ENCODE measurements at places on chromosomes 16 and 17.

DNA sequence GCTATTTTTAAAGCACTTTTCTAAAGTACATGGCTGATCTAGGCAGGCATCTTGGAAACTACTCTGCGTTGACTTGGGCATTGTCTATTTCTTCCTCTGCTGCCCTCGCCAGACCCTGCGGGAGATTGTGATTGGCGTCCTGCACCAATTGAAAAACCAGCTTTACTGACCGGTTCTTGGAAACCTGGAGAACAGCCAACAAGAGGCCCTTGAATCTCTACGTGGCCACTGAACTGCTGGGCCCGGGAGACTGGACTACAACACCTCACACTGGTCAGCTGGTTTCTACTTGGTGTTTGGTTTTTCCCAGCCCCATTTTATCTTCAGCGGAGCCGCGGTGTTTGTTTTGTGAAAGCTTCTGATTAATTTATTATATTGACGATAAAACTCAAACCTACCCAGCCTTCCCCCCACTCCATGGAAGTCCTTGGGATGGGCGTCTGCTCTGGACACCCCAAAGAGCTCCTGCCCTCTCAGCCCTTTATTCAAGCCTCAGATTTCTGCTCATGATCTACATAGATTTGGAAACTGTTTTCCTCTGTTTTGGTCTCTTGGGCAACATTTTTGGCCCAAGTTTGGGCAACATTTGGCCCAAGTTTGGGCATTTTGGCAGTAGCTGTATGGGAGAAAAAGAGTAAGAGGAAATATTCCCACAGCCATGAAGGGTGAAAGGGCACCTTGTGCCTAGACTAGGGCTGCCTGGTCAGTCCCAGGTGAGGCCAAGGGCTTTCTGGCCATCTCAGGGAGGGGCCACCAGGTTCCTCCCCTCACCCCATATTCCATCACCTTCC lies 4.7 kb downstream of the MLX start:
- no peak for DNase-seq

- no peak for DNase-seq
Measured at GRCh38 chr16:56990407-56991286, 1.3 kb downstream of the NLRC5 start.

GRCh38 chr16:53998024-53998810 lies 288.4 kb downstream of the IRX3 start:
- DNase-seq: no peak

GRCh38 chr16:69712914-69713581 lies 13.3 kb downstream of the NQO1 start:
- DNase-seq: no peak

DNA sequence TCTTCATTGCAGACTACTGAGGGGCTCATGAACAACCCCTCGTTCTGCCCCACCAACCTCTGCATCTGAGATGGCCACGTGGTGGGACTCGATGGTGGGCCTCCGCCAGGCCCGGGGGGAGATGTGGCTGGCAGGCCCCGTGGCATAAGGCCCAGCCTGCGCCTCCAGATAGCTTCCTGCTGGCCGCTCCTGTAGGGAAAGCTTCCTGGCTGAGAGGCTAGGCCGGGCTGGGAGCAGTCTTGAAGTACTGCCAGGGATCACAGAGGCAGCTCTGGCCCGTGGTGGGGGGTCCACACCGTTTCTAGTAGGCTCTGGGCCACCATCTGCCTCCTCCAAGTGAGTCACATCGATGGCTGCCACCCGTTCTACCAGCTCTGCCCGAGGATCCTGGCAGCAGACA lies 7.6 kb downstream of the CAMKK1 start:
- DNase-seq: no peak

DNA sequence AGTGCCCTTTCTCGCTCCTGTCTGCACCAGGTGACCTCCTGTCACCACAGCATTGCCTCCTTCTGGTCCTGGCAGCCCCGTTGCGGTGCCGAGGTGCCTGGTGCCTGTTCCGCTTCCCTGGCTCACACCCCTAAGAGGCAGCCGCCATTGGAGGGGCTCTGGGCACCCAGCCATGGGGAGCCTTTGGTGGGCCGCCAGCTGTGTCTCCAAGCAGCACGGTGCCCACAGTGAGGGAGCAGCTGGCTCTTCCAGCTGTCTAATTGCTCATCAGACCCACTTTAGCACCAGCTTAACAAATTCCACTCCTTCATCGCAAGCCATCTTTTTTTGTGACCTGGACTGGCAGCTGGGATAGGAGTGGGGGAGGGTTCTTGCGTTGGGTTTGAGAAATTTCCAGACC lies 276.1 kb downstream of the SNX29 start:
- DNase-seq: no peak

DNA sequence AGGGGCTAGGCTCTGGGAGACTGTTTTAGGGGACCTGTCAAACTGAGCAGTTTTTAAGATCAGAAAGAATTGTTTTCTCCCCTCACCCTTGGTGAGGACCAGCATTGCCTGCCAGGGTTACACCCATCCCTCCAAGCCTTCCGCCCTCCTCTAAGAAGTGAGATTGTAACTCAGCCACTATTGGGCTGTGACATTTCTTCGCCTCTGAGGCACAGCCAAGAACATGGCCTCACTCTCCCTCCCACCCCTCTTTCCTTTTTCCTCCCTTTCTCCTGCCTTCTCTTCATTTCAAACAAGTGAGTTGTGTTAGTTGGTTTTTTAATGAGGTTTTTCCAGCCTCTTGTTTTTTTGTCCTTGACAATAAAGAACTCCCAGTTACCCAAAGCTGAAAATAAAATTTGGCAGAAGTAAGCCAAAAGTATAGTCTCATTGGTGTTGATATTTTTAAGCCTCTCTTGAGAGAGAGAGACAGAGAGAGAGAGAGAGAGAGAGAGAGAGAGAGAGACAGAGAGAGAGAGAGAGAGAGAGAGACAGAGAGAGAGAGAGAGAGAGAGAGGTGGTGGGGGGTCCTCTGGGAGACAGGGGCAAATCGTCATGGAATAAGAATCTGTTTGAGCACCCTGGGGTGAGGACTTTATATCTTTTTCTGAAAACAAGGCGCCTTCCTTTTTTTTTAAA lies 77.2 kb upstream of the TBX2 start:
- DNase-seq: no peak

GRCh38 chr17:67272312-67273047 lies 27.5 kb upstream of the HELZ start:
- DNase-seq: no peak

DNA sequence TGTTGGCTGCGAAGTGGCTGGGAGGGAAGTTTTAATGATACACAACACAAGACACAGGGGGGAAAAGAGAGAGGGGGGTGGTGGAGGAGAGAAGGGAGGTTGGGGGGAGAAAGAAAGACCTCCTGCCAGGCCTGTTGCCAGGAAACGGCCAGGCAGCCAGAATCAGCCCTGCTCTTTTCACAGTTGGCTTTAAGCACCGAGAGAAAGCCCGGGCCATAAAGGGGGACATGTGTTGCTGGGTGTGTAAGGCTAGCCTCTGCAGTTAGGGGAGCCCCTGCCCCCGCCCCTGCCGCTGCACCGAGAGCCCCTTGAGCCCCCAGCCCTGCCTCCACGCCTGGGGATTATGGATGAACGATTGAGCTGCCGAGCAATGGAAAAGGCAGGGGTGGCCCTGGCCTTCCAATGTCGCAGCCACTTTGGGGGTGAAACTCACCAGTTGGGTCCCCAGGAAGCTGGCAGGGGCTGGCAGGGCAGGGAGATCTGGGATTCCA lies 13.9 kb upstream of the WNT3 start:
- DNase-seq: no peak

- no peak for DNase-seq
Measured at GRCh38 chr16:65834688-65835087, 531.8 kb upstream of the CDH5 start.

DNA sequence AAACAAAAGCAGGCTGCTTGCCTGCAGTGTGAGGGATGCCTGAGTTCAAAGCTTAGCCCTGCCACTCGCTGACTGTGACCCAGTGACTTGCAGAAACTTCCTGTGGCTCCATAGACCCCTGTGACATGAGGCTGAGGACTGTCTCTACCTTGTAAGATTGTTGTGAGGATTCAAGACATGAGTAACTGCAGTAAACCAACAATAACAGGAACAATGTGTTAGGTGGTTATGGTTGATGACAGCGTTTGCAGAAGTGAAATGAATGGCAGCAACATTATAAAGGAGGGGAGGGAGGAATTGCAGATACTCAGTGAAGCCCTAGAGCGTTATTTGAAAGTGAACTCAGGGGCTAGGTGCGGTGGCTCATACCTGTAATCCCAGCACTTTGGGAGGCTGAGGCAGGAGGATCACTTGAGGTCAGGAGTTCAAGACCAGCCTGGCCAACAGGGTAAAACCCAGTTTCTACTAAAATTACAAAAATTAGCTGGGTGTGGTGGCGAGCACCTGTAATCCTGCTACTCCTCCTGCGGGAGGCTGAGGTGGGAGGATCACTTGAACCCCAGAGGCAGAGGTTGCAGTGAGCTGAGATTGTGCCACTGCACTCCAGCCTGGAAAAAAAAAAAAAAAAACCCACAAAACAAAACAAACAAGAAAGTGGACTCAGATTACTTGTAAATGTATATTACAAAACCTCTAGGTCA lies 33.5 kb upstream of the EMP2 start:
- DNase-seq: no peak

DNA sequence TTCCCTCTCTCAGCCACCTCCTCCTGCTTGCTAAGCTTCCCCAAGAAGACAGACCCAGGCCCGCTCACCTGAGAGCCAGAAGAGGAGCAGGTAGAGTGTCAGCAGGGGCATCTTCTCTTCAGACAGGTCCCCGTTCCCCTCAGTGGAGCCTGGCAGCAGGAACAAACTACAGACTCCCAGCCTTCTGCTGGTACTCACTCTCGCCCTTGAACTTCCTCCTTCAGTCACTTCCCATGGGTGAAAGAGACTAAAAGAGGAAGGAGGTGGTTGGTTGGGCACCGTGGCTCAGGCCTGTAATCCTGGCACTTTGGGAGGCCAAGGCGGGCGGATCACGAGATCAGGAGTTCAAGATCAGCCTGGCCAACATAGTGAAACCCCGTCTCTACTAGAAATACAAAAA lies at the start of gene CD300LF:
TSS of gene CD300LF (minus strand) at position 168 of the 400 bp plus-strand sequence. CDS start at position 111, 57 bp downstream.
- no peak for DNase-seq

- no peak for DNase-seq
Measured at GRCh38 chr17:2683912-2684311, 27.7 kb downstream of the CLUH start.

DNA sequence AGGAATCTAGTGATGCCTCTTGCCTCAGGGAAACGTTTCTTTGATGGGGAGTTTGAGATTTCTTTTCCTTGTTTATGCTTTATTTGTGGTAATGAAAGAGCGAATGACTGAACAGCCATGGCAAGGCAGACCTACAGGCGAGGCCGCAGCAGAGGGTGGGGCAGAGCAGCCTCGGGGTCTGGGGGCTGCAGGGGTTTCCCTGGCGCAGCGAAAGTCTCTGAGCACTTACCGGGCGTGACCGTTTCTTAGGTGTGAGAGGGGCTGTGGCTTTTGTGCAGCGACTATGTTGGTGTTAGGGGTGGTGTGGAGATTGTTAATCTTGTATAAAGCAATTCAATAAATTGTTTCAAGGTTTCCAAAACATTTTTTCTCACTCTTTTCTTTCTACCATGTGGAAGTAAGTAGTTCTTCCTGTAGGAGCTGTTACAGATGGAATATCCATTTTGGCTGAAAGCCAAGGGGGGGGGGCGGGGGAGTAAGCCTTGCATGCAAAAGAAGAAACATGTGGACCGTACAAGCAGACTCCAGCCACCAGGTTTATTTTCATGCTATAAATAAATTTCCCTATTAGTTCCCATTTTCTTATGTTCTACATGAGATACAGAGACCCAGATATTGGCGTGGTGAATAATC lies 34.8 kb downstream of the UBN1 start:
- DNase-seq: no peak

DNA sequence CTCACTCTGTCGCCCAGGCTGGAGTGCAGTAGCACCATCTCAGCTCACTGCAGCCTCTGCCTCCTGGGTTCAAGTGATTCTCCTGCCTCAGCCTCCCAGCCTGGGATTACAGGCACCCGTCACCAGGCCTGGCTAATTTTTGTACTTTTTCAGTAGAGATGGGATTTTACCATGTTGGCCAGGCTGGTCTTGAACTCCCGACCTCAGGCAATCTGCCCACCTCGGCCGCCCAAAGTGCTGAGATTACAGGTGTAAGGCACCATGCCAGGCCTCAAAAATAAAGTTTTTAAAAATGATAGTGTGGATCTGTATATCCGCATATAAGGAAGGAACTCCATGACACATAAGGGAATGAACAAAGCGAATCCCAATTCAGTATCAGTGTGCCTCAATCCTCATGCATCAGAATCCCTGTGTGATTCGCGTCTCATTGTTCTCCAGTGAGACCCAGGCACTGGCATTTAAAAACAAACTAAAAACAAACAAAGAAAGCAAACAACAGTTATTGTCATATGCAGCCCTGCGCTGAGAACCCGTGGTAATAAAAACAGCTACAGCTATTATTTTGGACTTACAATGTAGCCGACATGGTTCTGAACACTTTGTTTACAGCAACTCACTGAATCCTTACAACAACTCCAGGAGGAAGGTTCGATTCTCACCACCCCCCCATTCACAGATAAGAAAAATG lies 54.1 kb upstream of the CREBBP start:
- no peak for DNase-seq

DNA sequence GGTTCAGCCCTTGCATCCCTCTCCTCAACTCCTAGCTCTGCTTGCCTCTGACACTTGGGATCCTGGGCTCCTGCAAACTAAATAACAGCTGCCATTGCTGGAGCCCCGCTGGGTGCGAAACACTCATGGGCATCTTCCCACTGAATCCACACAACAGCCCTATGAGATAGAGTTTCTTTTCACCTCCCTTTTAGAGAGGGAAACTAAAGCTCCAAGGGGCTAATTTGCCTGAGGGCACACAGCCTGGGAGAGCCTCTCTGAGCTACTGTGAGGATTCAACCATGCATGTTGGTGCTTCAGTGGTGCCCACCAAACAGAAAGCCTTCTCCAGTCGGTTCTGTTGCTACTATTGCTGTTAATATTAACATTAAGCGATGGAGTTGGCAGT lies 4.0 kb downstream of the ACBD4 start:
- DNase-seq: no peak

DNA sequence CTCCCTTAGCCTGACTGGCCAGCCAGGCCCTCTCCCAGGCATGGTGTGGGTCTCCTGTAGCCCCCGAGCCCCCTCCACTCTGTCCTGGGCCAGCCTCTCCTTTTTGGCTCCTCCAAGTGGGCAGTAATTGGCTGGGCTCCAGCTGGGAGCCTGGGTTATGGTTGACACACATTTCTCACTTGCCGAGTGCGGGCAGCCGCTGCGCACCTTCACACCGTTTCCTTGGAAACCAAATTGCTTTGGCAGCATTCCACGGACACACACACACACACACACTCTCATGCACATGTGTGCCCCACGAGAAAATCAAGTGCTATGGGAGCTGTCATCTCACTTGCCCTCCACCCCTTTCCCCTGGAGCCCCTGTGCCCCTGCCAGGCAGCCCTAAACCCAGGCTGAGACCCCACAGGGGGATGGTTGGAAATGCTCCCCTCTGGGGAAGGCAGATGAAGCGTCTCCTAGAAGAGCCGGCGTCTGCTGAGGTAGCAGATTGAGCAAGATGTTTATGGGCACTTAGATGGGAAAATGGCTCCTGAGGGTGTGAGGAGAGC lies 402.7 kb upstream of the TNRC6C start:
- DNase-seq: peak; percentile 5

GRCh38 chr16:10579965-10580882 lies at the start of gene EMP2:
Gene EMP2 (minus strand): TSS chr16:10580598. CDS start chr16:10547617, 32,981 bp downstream.
- no peak for DNase-seq

- no peak for DNase-seq
Measured at GRCh38 chr16:64475627-64476351, 646.1 kb downstream of the CDH11 start.
